ENCODE measurements at places on chromosomes 2 and 18.

DNA sequence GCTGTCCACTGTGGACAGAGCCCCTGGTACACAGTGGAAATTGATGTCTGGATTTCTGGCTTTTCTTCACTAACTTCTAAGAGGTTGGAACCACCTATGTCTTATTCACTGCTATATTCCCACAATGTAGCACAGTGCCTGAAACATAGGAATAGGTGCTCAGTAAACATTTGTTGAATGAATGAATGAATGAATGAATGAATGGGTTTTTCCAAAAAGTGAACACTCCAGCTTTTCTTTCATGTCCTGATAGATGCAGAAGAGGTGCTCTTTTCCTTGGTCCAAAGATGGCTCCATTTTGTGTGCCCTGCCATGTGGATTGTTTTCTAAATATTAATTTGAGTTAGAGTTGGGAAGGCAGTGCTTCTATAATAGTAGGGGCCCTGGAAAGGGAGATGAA is 124.1 kb downstream of the SP3 start:
- DNase-seq: no peak

- no peak for DNase-seq
Observed at GRCh38 chr2:201208563-201209252, 25.8 kb downstream of the CASP10 start.

DNA sequence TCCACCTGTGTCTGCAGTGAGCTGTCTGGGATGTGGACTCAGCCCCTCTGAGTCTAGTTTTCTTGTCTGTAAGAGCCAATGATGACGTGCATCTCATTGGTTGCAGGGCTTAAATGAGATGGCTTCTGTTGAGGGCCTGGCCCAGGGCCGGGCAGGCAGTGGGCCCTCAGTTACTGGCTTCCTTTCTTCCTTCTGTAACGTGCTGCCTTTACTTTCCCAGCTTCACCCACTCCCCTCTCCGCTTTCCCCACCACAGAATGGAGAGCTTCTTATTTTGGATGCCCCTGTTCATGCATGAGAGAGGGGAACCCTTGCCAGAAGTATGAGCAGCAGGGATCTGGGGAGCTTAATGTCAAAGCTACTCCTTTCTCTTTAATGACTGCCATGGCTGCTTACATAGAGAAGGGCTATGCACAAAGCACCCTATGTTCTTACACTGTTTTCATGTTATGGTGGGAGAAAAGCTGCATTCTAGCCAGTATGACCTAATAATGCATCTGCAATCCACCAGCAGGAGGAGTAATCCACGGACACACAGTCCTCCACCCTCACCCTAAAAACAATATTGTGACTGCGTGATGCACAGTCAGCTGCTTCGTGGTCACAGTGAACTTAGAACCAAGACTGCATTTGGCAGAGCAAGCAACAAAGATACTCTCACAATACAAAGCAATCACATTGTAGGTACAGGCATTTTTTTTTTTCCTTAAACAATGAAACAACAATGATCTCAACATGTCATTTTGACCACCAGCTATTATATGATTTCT is 37.2 kb downstream of the CREG2 start:
- no peak for DNase-seq

DNA sequence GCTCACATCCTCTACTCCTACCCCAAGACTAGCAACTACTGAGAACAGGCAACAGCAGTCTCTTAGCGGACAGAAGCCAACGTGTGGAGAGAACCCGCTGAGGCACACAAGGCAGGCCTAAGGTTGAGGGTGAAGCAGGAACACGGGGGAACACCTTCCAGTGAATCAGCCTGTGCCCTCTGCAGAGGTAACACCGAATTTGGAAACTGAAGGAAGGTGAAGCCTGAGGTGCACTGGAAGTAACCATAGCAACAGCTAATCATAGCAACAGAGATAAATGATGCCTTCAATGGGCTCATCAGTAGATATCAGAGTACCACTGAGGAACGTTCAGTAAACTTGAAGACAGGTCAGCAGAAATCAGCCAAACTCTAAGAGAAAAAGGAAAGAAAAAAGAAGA is 43.3 kb downstream of the OSBPL1A start:
- DNase-seq: no peak

- no peak for DNase-seq
Observed at GRCh38 chr2:103773884-103774283, 1012.1 kb downstream of the TMEM182 start.

GRCh38 chr2:155651851-155652250 is 680.7 kb downstream of the NR4A2 start:
- no peak for DNase-seq

DNA sequence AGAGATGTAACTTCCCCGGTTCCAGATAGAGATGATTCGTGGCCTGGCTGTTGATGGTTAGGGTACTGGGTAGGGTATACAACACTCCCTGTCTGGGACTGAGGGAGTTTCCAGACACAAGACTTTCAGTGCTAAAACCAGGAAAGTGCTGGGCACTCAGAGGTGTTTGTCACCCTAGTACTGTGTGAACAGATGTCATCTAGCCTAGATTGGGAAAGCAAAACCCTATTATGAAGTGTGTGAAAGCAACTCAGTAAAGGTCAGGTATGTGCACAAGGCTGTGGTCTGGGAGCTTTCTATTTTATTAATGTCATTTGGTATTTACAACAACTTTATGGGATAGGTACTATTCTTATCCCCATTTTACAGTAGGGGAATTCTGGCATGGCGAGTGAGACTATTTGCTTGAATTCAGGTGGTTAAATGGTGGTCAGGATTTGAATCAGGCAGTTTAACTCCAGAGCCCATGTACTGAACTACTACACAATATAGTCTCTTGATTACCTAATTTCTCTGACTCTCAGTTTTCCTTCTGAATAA is 2.6 kb downstream of the BZW1 start:
- no peak for DNase-seq

DNA sequence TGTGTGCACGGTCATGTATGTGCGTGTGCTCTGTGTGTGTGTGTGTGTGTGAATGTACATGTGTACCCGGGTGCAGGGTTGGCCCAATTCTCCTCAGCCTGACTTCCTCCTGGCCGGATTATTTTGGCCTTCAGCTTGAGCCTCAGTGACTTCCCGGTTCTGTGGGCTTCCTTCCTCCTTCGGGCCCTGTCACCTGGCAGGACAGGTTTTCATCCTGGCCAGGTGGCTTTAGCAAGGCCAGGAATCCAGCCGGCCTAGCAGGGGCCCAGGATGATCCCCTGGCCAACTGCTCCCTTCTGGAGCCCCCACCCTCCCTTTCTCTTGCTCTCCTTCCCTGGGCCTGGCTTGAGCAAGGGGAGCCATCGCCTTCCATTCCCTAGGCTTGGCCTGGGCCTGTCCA is 140.5 kb downstream of the INHBB start:
- no peak for DNase-seq

DNA sequence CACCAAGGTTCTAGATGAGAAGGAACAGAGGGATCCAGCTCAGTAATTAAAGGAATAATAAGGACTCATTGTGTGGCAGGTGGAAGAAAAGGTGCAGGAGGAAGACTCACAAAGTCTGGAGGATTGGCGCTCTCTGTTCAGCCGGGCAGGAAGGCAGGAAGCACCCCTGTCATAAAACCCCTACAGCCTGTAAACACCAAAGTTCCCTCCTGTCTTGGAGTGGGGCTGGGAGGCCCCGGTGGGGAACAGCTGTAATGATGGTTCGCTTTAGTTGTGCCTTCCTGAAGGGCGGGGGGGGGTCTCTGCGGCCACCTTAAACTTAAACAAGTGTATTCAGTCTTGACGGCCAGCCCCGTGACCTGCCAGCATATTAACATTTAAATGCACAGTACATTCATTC is 84.3 kb downstream of the GBX2 start:
- no peak for DNase-seq

- no peak for DNase-seq
Observed at GRCh38 chr2:63613391-63613901, 24.7 kb downstream of the MDH1 start.

DNA sequence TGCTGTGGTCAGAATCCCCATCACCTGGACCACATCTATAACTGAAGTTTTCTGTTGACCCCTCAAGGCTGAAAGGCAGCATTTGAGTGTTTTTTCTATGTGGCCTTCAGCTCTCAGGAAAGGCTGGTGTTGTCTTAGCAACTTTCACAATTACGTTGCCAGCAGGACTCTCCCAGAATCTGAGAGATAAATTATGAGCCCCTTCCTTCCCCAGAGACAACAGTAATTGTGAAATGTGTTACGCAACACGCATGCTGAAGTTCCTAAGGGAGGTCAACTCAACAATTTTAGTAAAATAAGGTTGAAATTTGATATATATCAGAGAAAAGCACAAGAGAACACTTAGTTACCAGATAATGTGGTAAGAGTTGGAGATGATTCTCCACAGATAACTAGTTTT is 216.5 kb upstream of the SLC8A1 start:
- DNase-seq: no peak

DNA sequence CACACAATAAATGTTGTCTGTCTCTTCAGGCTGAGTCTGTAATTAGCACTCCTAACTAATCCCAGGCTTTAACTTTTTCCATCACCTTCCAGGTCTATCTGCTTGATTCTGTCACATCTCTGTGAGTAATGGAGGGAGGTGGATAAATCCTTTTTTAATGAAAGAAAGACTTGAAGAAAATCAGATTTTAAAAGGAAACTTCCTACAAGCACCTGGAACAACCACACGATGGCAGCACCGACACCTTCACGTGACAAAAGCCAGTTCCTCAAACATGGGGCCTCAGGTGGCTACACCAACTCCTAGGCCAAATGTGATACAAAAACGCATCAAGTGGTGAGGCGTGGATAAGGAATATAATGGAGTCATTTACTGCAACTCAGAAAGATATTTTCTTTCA is 41.8 kb downstream of the TGFBRAP1 start:
- no peak for DNase-seq

- no peak for DNase-seq
Observed at GRCh38 chr2:238919307-238919706, 71.4 kb downstream of the TWIST2 start.

- DNase-seq: no peak
Observed at GRCh38 chr18:6781142-6781714, 51.7 kb downstream of the ARHGAP28 start.

DNA sequence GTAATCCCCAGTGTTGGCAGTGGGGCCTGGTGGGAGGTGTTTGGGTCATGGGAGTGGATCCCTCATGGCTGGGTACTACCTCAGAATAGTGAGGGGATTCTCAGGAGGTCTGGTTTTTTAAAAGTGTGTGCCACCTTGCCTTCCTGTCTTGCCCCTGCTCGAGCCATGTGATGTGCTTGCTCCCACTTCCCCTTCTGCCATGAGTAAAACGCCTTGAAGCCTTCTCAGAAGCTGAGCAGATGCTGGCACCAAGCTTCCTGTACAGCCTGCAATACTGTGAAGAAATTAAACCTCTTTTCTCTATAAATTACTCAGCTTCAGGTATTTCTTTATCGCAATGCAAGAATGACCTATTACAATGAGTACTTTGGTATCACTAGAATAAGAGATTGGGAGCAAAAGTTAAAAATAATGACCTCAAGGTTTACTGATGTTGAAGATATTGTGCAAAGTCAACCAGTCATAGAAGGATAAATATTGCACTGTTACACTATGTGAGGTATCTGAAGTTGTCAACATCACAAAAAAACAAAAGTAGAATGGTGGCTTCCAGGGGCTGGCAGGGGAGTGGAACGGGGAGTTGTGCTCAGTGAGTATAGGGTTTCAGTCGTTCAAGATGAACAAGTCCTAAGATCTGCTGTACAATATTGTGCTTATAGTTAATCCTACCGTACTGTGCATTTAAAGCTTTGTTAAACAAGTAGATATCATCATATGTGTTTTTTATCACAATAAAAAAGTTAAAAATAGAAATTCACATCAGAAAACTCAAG is 938.3 kb upstream of the CNTNAP5 start:
- no peak for DNase-seq

GRCh38 chr2:240898108-240898730 is 2.3 kb upstream of the MAB21L4 start:
- no peak for DNase-seq

DNA sequence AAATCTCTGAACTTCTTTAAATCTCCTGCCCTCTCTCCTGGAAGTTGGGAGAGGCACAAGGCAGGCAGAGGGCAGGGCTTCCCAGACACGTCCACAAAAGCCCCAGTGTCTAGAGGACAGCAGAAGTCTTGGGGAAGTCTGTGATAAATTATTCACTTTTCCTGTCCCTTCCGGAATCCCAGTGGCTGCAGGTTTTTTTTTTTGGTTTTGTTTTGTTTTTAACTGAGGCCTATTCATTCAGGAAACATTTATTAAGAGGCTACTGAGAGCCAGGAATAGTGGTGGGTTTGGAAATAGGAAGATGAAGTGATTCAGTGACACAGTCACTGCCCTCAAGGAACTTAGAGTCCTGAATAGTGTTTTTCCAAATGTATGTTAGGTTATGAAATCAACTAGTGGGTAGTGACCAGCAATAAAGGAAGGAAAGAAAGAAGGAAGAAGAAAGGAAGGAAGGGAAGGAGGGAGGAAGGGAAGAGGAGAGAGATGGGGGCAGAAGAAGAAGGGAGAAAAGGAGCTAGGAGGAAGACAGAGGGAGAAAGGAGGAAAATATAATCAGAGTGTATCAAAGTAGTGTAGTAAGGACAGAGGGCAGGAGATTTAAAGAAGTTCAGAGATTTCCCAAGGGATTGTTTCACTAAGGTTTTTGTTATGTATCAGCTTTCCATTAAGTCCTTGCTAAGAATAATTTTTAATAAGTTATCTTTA is 98.9 kb upstream of the ZFP36L2 start:
- DNase-seq: no peak

DNA sequence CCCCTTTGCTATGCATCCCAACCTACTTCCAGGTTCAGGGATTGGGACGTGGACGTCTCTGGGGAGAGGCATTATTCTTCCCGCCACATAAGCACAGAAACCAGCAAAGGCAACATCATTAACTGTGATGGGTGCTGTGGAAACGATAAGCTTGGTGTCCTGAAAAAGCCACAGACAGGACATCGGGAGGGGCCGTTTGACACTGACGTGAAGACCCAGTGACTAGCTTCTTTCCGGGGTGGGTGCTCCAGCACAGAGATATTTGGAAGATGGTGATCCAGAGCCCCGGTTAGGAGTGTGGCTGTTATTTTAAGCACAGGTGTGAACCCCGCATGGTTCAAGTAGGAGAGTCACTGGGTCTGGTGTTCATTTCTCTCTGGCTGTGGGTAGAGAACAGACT is 163.8 kb upstream of the HDAC4 start:
- no peak for DNase-seq

DNA sequence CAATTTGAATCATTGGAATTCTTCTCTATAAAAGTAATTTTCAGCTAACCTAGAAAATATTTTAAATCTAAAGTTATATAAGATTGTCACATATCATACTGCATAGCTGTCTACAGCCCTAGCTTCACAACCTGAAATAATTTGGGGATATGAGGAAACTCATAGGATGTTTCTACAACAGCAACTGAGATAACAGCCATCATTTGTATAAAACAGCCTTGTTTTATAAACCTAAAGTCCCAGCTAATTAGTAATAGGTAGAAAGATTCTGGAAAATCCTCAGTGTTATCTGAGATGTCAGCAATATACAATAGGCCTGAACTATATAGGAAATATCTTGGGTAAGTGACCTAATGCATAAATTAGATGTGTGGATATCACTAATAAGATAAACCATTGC is 47.6 kb upstream of the TSPYL6 start:
- DNase-seq: no peak

GRCh38 chr2:173556816-173557215 is 202.1 kb downstream of the CDCA7 start:
- DNase-seq: no peak

Data from activated naive CD4-positive, alpha-beta T cell (primary cell).